ENCODE measurements at places on chromosomes 1 and 21.

- no peak for DNase-seq
Observed at GRCh38 chr1:79074975-79075374, 68.4 kb upstream of the ADGRL4 start.

GRCh38 chr1:70171512-70171911, 33.9 kb downstream of the LRRC40 start:
- no peak for DNase-seq

DNA sequence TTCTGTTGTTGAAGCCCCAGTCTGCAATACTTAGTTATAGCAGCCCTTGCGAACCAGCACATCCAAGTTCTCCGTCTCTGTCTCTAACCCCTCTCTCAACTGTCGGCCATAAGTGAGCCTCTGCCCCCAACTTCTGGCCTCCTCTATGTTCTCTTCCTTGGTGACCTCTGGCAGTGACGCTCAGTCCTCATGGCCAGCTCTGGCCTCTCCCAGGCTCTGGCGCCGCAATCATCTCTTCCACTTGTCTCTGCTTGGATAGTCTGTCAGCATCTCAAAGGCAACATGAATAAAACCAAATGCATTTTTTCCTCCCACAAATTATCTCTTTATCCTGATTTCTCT, 8.4 kb upstream of the HLCS start:
- DNase-seq, result no peak

DNA sequence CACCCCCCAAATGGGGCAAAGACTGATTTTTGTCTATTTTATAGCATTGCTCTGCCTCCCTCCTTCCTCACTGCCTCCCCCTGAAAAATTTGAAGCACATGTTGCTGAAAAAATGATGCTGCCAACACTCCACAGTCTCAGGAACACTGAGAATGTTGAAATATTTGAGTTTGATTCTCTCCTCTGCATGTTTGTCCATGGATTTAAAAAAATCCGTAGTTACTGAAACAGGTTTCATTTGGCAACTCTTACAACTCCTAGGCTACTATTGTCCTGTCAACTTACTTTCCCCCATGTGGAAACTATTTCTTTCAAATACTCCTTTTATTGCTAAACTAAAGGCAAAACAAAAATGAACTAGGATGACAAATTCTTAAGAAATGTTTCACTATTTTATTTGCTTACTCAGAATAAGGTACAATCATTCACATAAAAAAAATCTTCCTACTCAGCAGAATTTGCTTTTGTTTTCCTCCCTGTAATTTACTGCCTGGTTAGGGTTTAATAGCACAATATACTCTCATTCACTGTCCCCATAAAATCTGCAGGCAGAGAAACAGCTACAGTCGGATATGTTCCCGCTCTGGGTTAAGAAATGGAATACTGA, 50.2 kb downstream of the C21orf91 start:
- no peak for DNase-seq

All from glomerular endothelial cell (primary cell).